ENCODE measurements at places on chromosomes 13 and 19.

DNA sequence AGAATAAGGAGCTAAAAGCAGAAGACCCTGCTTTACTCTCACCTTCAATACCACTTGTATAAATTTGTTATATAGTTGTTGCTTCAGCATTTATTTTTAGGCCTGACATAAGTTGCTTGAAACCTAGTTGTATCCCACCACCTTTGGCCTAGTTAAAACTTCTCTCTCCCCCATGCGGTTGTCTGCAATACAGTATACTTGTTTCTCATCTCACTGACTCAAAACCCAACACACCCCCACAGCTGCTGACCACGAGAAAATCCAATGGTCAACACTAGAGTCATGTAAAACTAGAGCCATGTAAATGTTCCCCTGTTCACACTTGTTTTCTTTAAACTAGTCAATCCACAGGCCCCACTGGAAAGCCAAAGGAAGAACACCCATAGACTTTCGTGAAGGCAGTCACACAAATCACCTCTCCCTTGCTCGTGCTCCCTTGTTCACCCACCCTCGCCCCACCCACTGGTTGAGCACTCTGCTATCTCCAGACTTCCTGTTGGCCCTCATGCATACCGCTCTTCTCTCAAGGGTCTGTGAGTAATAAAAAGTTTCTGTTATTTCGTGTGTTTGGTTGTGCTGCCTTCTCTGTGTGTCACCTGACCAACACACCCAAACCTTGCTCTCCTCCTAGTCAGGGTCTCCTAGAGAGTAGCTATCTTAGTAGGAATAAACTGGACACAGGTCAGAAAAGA lies 12.9 kb upstream of the CCDC169 start:
- DNase-seq = no peak

- no peak for DNase-seq
These were observed 36.1 kb upstream of the USPL1 start for GRCh38 chr13:30581582-30581981.

- DNase-seq = no peak
These were observed 453.6 kb upstream of the PRR20A start for GRCh38 chr13:56687131-56687530.

GRCh38 chr13:37070145-37070695 lies 10.7 kb upstream of the SUPT20H start:
- no peak for DNase-seq

GRCh38 chr13:63463782-63464610 lies 2048.3 kb upstream of the PCDH20 start:
- no peak for DNase-seq

DNA sequence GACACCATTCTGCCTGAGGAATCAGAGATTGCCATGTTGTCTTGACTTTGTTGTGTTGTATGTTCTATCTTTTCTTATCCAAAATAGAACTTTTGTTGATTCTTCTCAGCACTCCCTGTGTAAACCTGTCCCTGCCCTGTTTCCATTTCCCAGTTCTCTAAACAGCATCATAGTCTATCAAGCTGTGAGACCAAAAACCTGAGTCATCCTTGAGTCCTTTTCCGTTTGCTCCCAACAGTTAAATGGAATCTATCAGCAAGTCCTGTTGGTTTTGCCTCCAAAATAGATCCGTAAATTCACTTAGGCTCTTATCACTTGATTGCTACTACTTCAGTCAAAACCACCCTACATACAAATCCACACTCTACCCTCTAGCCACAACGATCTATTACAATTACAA lies 667.1 kb downstream of the PCDH9 start:
- no peak for DNase-seq

- DNase-seq = peak; percentile 40
These were observed 13.0 kb downstream of the PGLYRP1 start for GRCh38 chr19:46009530-46010510.

GRCh38 chr13:25873242-25873612 lies 178.6 kb downstream of the SHISA2 start:
- no peak for DNase-seq

GRCh38 chr13:111958612-111959395 lies 108.1 kb upstream of the SOX1 start:
- no peak for DNase-seq

DNA sequence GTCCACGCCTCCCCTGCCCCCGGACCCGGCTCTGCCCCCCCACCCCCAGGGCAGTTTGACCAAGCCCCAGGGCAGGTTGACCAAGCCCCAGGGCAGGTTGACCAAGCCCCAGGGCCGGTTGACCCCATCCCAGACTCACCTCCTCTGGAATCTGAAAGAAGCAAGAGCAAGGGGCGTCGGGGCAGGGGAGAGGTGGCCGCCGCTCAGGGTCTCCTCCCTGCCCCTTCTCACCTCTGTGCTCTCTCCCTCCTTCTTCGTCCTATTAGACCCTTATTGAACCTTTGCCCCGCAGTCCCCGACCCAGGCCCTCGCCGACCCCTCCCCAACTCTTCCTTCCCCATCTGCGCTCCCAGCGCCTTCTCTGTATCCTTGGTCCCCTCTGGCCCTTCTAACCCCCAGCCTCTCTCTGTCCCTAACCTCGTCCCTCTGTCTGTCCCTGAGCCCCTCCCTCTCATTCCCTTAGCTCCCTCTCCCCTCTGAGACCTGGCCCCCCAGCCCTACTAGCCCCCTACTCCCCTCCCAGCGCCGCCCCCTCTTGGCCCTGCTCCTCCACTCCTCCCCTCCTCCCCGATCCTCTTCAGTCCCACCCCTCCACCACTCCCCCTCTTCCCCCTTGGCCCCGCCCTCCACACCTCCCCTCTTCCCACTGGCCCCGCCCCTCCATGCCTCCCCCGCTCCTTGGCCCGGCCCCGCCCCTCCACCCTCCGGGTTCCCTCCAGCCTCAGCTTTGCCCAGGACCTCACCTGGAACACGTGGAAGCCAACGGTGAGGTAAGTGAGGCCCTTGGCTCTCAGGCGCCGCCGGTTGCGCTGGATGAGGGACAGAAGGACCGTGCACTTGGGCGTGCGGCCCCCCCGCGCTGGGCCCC lies 7.6 kb downstream of the CAPN12 start:
- DNase-seq = no peak
